ENCODE measurements at places on chromosomes 3 and 15.

DNA sequence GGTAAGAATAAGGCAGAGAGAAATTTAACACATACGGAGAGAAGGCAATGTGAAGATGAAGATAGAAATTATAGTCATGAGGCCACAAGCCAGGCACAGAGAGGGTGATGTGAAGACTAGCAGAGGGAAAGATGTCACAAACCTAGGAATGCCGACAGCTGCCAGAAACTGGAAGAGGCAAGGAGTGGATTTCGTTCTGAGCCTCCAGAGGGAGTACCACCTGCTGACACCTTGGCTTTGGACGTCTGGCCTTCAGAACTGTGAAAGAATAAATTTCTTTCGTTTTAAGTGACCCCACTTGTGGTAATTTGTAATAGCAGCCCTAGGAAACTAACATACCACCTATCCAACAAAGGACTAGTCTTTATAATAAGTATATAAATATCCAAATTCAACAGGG lies 5.0 kb upstream of the SGO1 start:
- no peak for DNase-seq

DNA sequence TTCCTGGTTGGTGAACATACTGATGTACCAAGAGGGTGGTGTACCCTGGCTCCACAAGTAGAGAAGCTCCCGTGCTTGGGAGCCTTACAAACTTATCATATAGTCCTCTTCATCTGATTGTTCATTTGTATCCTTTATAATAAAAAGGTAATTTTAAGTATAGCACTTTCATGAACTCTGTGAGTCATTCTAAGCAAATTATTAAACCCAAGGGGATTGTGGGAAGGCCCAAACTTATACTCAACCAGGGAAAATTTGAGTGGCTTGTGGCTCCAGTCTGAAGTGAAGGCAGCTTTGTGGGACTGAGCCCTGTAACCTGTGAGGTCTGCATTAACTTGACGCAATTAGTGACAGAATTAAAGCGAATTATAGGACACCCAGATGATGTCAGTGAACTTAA lies 29.0 kb downstream of the TTBK2 start:
- no peak for DNase-seq

DNA sequence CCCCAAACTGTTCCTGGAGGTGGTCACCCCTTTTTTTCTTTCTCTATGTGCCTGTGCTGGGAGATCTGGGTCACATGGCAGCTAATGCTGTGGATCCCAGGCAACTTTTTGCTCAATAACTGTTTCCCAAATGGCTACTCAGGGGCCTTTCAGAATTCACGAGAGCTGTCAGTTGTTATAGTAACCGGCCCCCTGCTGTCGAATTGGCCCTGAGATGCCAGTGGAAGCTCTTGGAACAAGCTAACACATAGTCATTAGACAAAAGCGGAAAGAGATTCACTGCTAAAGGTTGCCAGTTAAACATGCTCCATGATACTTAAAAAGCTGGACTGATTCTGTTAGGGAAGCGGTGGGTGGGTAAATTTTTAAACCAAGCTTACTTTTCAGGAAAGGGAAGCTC lies 144.1 kb downstream of the FEZF2 start:
- no peak for DNase-seq

GRCh38 chr3:146087116-146087515 lies 73.9 kb downstream of the PLOD2 start:
- no peak for DNase-seq

- DNase-seq: no peak
Measured at GRCh38 chr3:187286467-187287059, 5.0 kb downstream of the MASP1 start.

DNA sequence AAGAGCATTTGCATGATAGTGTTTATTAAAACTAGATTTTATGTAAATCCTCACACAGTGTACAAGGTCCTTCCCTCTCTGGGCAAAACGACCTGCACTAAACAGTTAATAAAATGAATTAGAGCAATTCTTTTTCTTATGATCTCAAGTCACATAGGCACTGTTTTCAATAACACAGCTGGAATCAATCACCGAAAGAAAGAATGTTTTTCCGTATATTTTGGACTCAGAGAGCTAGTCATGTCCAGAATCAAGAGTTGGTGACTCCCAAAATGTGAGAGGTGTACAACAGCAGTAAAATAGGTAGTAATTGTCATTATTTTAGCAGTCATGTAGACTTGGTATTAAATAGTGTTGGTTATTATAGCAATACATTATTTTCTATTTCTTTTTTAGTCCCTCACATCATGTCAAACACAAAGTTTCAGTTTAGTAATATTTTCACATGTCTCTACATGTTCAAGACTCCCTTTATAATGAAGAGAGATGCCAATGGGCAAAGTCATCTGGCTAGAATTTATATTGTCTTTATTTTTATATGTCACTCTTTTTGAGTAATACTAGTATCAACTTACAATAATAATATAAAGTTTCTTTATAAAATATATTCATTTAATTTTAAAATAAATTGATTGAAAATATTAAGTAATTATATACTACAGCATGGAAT lies 448.6 kb upstream of the CDIN1 start:
- no peak for DNase-seq

DNA sequence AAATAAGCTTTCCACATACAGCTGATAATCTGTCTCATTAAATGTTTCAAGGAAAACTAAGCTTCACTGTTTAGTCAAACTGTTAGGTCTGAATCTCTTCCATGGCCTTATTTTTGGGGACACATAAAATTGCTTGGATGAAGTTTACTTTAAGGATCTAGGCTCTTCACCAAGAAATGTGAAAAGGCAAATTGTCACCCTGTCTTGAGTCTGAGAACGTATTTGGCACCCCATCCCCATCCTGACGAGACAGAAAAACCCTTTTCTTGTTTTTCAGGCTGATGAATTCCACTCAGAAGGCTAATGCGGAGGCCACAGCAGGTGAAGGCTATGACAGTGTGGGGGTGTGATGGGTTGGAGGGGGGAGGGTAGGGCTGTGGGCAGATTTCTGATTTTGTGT lies 226.6 kb downstream of the GREM1 start:
- DNase-seq: no peak

DNA sequence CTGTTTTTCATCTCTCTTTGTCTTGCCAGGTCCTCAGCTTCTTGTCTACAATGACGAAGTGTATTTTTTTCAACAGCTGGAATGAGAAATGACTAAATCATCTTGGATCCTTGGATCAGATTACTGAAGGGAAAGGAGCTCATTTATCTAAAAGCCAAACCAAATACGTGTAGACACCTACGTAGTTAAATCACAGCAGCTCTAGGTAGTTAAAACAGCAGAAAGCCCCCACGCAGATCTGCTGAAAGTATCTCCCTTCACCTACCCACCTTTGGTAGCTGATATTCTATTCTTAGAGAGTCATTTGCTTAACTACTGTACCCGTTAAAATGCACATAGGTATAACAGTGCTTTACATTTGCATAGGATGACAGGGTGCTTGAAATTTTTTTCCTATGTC lies 105.5 kb upstream of the WNT5A start:
- DNase-seq: no peak

DNA sequence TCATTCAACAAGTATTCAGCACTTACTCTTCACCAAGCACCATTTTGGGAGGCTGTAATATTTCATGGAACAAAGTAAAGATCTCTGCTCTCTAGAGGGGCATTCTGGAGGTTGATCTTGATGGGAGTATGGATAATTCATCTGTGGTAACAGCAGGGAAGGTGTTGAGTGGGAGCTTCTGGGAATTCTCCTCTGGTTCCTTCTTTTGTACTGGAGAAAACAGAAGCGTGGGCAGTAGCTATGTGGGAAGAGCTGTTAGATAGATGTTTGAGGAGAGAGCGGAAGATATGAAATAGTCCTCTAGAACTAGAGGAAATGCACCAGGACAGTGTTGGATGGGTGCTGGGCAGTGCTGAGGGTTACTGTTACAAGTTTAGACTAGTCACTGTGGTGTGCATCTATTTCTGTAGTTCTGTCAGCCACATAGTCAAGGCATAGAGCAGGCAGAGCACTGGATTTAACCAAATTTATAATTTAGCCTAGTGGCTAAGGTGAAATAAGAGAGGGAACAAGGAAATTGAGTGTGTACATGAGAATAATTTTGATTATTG lies 9.6 kb downstream of the NMD3 start:
- DNase-seq: no peak

DNA sequence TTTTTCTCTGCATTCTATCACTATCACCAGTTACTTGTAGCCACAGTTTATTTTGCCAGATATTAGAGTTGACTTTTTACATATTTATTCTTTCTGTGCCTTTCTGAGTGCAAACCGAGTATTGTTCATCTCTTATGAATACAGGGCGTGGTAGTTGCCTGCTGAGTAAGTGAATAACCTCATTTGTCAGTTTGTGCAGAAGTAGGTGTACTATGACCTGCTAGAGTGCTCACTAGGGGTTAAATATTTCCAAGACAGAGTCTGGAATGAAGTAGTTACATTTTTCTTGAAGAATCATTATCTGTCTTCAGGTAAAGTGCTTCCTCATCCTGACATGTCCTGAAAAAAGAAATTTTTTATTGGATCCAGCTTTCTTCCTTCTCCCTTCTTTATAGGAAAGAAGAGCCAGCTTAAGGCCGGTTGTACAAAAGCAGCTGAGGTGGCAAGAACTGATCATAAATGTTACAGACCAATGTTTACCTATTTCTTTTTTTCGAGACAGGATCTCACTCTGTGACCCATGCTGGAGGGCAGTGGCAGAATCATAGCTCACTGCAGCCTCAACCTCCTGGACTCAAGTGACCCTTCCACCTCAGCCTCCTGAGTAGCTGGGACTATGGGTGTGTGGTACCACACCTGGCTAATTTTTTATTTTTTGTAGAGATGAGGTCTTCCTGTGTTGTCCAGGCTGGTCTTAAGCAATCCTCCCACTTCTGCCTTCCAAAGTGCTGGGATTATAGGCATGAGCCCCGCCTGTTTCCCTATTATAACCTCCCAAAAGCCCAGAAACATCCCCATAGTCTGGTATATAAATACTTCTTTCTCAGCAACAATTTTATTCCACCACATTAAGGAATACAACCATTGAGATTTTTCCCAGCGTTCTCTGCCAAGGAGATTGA lies 182.5 kb downstream of the TPRG1 start:
- no peak for DNase-seq

DNA sequence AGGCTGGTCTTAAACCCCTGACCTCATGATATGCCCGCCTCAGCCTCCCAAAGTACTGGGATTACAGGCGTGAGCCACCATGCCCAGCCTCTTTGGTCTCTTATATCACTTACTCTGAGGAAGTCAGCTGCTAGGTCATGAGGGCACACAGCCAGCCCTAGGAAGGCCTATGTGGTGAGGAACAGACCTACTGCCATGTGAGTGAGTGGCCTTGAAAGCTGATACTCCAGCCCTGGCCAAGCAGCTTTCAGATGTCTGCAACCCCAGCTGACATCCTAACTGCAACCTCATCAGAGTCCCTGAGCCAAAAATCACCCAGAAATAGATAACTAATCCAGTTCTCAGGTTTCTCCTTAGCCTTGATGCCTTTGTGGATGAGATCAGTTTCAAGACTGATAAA lies 224.3 kb downstream of the EDEM1 start:
- no peak for DNase-seq

GRCh38 chr3:183116025-183116614 lies 16.8 kb upstream of the MCCC1 start:
- peak; percentile 47 for DNase-seq

- DNase-seq: no peak
Measured at GRCh38 chr3:16302082-16302631, 37.1 kb downstream of the OXNAD1 start.

- no peak for DNase-seq
Measured at GRCh38 chr3:58111513-58112184, 99.1 kb downstream of the DNASE1L3 start.

DNA sequence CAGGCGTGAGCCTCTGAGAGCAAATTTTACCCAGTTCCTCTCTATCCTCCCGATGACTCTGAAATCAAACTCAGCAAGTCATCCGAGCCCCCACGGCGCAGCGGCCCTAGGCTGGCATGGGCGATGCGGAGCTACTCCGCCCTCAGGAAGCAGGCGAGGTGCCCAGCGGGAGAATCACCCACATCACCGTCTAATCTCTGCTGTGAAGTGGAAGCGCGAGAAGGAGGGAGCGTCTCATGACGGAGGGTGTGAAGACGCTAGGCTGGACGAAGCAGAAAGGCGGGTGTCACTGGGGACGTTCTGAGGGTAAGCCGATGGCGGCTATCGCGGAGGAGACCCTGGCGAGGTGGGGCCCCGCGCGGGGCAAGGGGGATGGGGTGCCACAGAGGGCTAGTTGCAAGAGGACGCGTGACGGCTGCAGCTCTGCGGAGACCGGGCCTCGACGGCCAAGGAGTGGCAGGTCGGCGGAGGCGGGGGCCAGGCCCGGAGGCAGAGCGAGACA lies 9.1 kb upstream of the GNAI2 start:
- peak; percentile 50 for DNase-seq

DNA sequence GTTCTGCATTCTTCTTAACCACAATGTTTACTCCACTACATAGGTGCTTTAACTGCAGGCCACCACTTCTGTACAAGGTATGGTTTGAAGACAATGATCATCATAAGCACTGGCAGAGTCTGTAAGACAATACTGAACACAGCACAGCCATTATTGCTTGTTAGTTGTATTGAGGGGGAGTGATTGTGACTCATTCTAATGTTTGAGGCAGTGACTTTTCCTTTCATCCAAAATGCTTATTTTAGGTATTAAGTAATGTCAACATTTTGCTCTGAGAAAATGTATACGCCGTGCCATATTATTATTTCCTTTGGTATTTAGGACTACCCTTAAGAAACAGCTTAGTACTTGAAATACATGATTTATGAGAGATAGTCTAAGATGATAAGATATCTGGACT lies 618.2 kb upstream of the ZNF717 start:
- DNase-seq: no peak
